ENCODE measurements at places on chromosomes 7 and 10.
A peak's percentile ranks its signal among the peaks of the same experiment; 100 is the strongest.

DNA sequence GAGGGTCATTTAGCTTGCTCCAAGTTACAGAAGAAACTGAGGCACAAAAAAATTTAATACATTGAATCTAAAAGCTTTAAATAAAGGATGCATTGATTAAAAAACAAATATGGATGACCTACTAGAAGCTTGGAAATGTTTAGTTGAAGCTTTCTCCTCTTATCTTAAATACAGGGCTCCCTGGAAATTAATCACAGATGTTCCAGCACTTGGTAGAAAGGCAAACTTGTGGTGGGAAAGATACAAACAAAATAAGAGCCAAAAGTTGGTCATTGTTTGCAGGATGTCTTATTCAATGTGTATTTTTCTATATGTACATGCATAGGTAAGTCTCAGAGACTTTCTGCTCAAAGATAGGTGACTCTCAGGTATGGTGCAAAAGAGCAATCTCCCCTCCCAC is 40.7 kb upstream of the LYZL1 start:
- DNase-seq, result no peak

DNA sequence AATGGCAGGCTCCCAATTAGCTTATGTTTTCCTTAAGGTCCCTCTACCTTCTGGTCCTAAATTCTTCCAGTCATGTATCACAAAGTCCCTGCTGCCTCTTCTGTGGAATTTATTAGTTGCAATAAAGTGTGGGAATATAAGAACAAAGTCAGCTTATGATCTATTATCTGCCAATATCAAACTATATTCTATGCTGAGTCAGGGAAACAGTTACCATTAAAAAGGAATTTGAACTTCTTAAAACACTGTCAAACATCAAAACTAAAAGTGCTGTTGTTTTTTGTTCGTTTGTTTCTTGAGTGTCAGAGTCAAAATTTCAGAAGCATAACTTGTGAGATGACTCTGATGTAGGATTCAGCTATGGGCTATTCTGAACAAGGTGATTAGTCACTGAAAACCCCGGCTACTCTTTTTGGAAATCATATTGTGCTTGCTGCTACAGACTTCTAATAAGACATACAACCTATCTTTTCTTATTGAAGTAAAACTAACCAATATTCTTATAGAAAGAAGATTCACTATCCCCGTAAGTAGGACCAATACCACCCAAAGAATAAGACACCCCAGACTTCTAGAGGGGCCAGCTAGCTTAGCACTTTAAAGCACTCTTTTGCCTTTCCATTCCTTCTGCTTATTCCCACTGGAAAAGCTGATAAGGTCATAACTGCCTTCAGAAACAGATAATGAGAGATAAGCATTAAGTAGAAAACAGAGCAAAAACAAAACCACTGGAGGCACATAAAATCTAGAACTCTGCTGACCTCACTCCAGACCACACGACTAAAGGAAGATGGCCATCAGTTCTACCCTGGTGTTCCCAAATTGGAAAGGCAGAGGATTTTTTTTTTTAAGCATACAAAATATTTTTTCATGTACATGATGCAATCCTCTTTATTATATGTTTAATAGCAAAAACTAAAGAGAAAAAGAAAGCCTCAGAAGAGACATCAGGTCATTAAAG is 370.6 kb downstream of the PARD3 start:
- no peak for DNase-seq

DNA sequence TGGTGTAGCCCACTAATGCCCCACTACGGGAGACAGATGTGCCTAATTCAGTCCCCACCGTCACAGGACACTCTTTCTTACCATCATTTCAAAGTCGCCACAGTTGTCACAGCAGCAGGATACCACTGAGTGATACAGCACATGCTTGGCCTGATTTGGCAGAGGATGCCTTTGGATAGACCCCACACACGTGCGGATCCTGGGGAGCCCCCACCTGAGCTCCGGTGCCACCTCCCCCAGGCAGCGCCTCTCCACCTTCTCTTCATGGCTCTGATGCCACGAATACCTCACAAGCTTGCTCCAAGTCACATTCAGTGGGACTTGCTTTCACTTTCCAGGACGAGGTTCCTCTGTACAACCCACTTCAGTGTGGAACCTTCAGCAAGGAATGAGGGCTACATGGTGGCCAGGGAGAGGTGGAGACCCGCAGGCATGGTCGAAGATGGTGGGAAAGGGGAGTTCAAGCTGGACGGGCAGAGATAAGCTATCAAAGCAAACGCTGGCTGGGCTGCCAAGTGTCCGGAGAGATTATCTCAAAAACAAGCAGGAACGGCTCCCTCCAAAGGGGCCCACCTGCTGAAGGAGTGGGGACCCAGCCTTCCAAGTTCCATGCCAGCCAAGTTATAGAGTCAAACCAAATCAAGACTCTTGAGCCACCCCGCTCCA is 107.4 kb downstream of the ZRANB1 start:
- no peak for DNase-seq

GRCh38 chr7:105224884-105225651 is 163.7 kb downstream of the SRPK2 start:
- peak; percentile 27 for DNase-seq

DNA sequence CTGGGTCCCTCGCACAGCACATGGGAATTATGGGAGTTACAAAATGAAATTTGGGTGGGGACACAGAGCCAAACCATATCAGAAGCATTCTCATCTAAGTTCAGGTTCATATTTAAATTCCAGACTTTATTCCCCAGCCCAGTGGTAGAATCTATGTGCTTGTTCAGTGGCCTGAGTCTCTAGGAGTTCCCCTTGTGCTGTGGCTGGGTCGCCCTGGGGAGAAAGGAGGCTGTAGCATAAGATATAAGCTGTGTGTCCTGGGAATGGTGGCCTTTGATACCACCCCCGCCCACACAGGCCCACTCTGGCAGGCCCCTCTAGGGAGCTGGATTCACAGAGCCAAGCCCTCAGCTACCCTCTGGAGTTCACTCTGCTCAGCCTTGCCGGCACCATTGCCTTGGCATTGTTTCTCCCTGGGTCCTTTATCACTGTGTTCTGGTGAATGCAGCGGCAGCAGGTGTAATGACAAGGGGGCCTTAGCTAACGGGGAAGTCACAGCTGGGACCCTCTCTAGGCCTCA is 64.2 kb downstream of the MINDY4 start:
- DNase-seq, result no peak

- DNase-seq, result no peak
Measured at GRCh38 chr10:18233775-18234174, 93.6 kb downstream of the CACNB2 start.

DNA sequence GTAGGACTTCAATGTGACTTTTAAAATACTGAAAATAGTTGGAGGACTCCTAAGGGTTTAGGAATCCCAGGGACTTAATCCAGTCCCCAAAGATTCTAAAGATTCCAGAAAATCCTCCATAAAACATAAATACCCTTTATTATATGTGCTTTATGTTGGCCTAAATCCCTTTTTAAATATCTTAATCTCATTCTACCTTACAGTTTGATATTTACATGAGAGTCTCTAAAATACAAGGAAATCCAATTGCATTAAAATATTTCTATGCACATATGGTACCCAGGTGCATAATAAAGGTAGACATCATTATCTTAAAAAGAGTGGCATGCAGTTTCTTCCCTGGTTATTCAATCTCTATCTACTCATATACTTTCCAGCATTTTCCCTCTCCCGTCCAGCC is 51.8 kb downstream of the BPGM start:
- no peak for DNase-seq

GRCh38 chr10:33805831-33806230 is 471.4 kb upstream of the NRP1 start:
- no peak for DNase-seq

- DNase-seq, result no peak
Measured at GRCh38 chr7:69052447-69052846, 545.8 kb upstream of the AUTS2 start.

DNA sequence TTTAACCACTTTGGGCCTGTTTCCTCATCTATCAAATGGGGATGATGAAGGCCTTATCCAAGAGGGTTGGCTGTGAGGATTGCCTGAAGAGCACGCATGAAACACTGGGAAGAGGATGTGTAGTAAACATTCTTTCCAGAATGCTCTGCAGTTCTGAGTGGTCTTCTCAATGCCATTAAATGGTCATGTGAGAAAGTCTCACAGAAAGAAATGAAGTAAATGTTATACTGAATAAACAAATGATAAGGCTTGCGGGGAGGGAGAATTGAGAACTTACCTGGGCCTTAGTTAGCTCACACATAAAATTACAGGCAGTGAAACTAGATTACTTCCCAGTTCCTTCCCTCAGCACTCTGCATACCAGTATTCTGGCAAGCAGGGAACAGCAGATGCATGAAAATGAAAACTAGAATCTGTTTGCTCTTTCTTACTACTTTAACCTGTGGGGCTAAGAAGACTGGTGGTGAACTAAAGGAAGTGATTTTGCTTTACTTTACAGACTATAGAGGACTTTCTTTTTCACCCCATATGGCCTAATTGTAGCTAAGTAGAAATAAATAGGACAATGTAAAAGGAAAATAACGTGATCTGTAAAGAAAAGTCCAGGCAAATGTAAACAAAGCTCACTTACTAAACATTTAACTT is 135.3 kb upstream of the CCDC6 start:
- no peak for DNase-seq

- peak; percentile 31 for DNase-seq
Measured at GRCh38 chr10:36577126-36577525, 548.3 kb upstream of the ANKRD30A start.

DNA sequence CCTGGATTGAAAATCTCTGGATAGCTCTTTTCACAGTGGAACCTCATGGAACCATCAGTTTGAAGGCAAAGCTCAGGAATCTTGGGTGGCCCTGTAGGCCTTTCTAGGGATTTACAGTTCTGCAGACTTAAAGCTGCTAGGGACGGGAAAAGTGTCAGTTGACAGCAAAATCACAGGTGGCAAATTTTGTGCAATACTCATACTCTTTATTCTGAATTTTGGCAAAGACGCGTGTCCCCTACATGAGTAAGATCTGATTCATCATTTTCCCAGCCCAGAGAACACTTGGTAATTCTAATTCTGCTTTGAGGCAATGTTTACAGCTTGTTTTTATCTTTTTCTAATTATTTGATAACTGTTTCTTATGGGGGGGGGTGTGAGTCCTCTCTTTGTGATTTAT is 3.6 kb downstream of the LRRC17 start:
- no peak for DNase-seq
